Activated CD4-positive, CD25-positive, alpha-beta regulatory T cell treated with anti-CD3 and anti-CD28 coated beads, Interleukin-2, amount 50 U/mL, for 72 hours (primary cell): ENCODE measurements at places on chromosomes 1 and 21.

GRCh38 chr1:44271646-44272045, 58.4 kb downstream of the DMAP1 start:
- no peak for DNase-seq

GRCh38 chr1:152683846-152684245, 2.1 kb upstream of the LCE2B start:
- no peak for DNase-seq

- no peak for DNase-seq
These were observed 232.8 kb upstream of the PTBP2 start for GRCh38 chr1:96488777-96489176.

DNA sequence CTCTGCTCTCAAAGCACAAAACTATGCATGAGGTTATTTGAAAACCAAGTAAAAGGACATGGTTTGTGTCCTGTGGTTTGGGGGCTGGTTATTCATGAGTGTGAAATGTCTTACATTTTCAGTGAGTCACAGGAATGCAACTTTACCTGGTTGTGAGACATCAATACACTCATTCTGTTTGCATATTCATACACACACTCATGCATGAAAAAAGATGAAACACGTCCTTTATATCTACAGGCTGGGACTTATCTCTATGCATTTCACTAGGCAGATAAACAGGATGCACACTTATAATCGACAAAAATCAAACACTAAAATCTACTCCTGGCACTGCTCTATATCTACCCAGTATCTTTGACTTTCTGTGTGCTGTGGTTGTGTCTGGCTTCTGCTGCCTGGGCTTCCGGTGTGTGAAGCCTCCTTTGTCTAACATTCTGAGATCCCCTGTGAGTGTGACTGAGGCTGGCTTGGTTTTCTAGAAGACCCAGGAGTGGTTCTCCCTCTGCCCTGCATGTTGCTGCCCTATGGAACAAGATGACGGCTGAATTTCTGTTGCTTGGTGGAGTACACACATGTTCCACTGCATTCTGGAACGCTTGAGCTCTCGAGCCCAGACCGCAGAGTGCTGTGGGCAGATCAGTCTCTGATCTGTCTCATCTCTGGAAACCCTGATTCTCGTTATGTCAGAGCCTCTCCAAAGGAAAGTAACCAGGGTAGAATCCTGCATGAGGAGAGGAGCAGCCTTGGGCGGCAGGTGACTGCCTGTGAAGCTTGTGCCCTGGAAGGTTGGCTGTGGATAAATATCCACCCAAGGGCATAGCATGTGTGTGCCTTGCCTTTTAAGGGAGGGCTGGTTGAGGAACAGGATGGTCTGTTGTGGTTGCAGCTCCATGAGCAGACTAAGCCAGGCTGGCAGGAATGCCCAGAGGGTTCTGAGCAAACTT, 19.7 kb upstream of the FASLG start:
- peak; percentile 60 for DNase-seq
